ENCODE measurements at places on chromosomes 5 and 9. TPM values are rescaled to one million over a fixed set of nuclear protein-coding genes. Genes with fewer than 3 reads are reported as not detected.

The SAXO1 gene
- not detected for total RNA-seq

The PKD2L2 gene
- total RNA-seq = not detected

The TMEM252 gene
- not detected for total RNA-seq

The SPINK6 gene
- 1.1 TPM for total RNA-seq

All from foreskin keratinocyte (primary cell).